ENCODE measurements at places on chromosomes 2 and 18.

DNA sequence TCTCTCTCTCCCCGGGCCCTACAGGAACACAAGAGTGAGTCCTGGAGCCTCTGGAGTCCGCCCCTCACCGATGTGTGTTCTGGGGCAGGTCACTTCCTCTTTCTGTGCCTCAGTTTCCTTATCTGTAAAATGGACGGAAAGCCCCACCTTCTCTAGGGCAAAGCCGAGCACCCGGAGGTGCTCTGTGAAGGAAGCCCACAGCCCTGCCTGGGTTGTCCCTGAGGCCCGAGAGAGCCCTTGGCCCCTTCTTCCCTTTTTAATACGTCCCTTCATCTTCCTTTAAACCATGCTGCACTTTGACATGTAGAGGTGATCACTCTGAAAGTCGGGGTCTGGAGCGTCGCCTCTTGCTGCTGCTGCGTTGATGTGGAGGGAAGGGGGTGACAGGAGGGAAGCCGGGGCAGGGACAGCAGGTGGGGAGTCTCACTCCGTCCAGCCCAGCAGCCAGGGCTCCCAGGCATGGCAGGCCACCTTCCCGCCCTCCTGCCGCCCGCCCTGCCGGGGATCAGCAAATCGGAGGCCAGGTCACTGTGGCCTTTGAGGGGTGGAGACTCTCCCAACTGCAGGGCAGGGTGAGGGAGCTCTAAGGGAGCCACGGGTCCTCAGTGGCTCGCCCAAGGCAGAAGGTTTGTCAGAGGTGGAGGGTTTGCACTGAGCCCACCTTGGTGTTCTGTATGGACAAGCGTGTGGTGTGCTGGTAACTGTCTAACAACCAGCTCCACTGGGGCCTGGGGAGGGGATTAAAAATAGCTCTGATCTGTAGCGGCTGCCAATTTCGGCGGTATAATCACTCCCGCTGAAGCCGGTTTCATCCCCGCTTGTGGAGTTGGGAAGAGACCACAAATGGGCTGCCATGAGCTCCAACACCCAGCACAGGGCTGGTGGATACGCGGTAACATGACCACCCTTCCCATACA lies 135.9 kb upstream of the ID2 start:
- DNase-seq: no peak

DNA sequence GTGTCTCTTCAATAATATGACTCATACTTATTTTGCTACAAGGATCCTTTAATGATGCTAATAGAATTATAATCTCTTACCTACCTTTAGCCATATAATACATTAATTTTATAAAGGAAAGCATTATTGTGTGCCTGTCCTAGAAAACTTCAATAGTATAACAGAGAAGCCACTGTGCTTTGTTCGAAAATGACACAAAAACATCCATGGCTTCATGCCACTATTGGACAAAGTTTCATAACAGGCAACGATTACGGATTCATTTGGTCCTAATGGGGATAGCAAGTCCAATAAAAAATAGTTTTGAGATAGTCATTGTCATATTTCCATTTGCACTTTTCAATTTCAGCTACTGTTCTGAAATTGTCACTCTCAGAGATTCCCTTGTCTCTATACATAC lies 52.5 kb upstream of the CCDC150 start:
- DNase-seq: no peak

- no peak for DNase-seq
Observed at GRCh38 chr18:56662063-56662408, 10.9 kb downstream of the WDR7 start.

GRCh38 chr2:121810959-121811853 lies 55.8 kb downstream of the TSN start:
- DNase-seq: no peak

- DNase-seq: no peak
Observed at GRCh38 chr2:68357605-68358337, 7.3 kb upstream of the PLEK start.

- no peak for DNase-seq
Observed at GRCh38 chr18:9619545-9619944, 5.2 kb upstream of the PPP4R1 start.

GRCh38 chr2:1610096-1610485 lies 134.2 kb downstream of the PXDN start:
- DNase-seq: no peak

GRCh38 chr18:9732031-9732430 lies 23.9 kb downstream of the RAB31 start:
- DNase-seq: no peak

- DNase-seq: no peak
Observed at GRCh38 chr2:8693157-8693821, 11.4 kb downstream of the ID2 start.

GRCh38 chr2:47035615-47036488 lies 119.3 kb downstream of the STPG4 start:
- DNase-seq: no peak

- DNase-seq: no peak
Observed at GRCh38 chr18:70634576-70635147, 345.8 kb downstream of the SOCS6 start.

DNA sequence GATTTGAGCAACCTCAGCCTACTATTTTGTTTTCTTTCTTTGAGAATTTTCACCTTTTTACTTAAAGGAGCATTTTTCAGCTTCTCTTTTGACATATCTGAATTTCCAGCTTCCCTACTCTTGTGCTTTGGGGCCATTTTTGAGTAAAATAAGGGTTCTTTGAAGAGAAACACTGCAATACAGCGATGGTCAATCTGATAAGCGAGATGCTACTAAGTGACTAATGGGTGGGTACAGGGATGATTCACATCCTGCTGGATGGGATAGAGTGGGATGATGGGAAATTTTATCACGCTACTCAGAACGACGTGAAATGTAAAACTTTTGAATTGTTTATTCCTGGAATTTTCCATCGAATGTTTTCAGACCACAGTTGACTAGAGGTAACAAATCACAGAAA lies 211.5 kb downstream of the TMEM247 start:
- no peak for DNase-seq

DNA sequence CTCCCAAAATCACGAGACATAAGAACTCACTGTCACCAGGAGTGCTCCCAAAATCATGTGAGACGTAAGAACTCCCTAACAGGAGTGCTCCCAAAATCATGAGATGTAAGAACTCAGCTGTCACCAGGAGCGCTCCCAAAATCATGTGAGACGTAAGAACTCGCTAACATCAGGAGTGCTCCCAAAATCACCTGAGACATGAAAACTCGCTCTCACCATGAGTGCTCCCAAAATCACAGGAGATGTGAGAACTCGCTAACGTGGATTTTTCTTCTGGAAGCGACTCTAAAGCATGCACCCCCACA lies 53.1 kb downstream of the CTDP1 start:
- DNase-seq: no peak

DNA sequence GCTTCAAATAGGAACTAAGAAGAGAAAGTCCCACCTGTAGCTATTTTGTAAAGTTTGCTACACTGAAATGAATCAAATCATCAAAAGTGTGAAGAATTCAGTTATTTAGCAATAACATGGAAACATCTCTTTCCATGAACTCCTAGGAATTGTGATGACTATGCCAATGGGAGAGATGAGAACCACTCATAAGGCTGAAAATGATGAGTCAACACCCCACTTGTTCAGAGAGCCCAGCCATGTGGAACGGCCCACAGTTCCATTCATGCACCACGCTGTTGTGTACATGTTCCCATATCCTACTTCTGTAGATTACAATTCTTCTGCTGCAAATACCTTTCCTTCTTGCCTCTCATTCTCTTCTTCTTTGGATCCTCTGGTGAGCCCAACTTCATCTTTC lies 645.5 kb upstream of the ID2 start:
- DNase-seq: no peak

- DNase-seq: no peak
Observed at GRCh38 chr2:241947004-241947350, 77.4 kb downstream of the RTP5 start.

DNA sequence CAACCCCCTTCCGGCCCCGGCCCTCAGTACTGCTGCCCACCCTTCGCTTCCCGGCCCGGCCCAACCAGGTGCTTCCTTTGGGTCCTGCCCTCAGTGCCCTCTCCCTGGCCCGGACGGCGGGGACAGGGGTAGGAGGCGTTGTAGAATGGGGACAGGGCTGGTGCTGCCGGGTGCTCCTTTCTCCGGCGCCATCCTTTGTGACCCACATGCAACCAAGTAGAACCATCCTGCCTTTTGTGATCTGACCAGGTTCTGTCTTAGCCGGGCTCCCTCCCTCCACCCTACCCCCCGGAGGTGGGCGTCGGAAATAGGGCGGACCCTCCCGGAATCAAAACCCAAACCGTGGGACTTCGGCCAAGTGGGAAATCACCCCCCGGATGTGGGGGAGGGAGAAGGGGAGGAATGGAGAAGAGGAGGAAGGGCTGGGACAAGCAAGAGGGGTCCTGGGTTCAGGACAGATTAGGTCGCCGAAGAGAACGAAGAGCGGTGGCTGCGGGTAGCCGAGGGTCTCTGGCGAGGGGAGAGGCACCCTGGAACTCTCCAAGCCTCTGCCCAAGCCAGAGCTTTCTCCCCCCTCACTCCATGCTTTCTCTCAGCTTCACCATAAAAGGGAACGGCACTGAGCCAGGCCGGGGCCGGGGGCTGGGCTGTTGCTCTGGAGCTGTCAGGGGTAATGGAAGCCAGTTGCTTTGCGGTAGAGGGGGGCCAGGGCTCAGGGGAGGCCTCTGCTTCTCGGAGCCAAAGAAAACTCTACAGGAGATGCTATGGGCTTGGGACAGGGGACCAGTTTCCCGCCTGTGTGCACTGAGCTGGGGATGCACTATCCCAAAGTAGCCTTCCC lies 756 bp upstream of the OST4 start:
- no peak for DNase-seq

- DNase-seq: no peak
Observed at GRCh38 chr2:69958480-69958879, 3.0 kb downstream of the ASPRV1 start.

GRCh38 chr2:196849895-196850294 lies 40.7 kb upstream of the C2orf66 start:
- no peak for DNase-seq

GRCh38 chr2:239399921-239400595 lies 762 bp downstream of the HDAC4 start:
- DNase-seq: no peak

DNA sequence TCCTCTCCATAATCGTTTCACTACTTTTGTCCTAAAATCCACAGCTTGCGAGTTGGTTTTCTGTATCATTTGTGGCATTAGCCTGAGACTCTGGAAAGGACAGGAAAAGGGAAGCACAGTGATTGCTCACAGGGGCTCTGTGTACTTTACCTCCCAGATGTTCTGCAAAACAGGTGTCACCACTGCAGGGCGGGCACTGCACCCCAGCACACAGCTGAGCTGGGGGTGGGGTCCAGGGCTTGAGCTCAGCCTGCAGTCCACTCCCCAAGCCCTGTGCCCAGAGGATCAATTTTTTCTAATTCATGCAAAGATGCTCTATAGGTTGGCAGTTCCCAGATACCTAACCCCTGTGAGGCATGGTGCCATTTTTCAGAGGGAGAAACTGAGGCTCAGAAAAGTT lies 119.4 kb upstream of the GLI2 start:
- DNase-seq: no peak

DNA sequence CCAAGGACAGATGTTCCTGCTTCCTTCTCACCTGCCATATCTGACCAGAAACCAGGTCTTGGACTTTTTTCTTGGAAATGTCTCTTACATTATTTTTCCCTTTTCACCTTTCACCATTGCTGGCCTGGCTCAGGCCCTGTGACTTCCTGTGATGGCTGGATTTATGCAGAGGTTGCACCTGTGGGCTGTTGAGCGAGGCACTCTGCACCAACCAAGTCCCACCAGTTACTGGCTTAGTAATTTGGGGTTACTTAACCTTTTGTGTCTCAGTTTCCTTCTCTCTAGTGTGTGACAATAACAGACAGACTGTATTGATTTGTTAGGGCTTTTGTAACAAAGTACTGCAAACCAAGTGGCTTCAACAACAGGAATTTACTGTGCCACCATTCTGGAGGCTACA lies 110.0 kb downstream of the INSIG2 start:
- no peak for DNase-seq

DNA sequence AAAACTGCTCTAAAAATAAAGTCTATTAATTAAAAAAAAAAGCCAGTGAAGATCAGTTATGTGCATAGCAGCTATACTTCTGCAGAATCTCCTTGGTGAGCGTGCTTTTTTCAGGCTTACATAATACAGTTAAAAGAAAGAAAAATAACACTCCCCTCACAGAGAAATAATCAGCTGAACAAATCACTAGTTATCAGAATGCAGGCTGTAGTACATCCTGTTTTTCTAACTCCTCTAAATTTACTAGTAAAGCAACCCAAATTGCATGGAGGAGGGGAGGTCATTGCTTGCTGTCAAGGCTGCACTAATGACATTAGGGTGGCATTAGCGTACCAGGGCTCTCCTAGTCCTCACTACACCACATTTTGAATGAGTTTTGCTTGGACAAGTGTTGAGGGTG lies 192.2 kb downstream of the PLCL1 start:
- no peak for DNase-seq

DNA sequence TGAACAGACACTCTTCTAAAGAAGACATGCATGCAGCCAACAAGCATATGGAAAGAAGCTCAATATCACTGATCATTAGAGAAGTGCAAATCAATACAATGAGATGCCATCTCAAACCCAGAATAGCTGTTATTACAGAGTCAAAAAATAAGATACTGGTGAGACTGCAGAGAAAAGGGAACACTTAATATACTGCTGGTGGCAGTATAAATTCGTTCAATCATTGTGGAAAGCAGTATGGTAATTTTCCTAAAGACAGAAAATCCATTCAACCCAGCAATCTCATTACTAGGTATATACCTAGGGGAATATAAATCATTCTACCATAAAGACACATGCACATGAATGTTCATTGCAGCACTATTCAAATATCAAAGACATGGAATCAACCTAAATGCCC lies 116.6 kb upstream of the LTBP1 start:
- no peak for DNase-seq

- DNase-seq: no peak
Observed at GRCh38 chr2:45368792-45369191, 242.3 kb downstream of the SRBD1 start.

DNA sequence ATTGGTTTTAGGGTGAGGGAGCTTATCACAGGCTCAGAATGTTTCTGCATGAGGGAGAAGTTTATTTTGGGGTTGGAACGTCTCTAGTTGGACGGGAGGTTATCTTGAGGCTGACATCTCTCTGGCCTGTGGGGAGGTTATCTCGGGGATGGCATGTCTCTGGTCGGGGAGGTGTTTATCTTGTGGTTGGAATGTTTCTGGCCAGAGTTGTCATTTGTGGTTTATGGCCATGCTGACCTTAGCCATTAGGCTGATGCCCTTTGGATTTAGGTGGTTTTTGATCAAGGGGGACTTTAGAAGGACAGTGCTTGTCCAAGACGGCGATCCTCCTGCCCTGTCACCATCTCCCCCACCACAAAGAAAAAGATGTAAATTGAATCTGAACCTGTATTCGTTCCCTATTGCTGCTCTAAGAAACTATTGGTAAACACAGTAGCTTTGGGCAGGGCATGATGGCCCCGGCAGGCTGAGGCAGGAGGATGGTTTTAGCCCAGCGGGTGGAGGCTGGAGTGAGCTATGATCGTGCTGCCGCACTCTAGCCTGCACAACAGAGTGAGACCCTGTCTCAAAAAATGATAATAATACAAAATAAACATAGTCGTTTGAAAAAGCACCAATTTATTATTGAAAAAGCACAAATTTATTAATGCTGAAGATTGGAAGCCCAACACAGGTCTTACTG lies 17.8 kb upstream of the MPPE1 start:
- no peak for DNase-seq

All from activated naive CD4-positive, alpha-beta T cell (primary cell).